ENCODE measurements at places on chromosomes 2 and 18.

DNA sequence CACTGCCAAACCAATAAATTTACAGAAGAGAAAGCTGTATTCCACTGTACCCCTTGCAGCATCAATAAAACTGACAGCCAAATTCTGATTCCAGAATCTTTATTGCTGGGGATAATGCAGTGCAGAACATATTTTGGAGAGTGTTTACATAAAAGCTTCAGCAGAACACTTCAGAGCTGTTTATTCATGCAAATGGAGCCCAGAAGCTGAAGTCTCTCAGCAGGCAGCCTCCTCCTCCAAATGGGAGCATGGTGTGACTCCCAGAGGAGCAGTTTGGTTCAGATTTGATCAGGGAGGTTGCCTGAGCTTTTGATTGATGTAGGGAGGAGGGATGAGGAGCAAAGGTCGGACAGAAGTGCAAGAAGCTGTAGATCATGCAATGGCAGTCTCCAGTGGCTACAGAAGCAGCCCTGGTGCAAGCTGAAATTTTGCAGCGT, 22.4 kb downstream of the LHCGR start:
- DNase-seq = no peak

DNA sequence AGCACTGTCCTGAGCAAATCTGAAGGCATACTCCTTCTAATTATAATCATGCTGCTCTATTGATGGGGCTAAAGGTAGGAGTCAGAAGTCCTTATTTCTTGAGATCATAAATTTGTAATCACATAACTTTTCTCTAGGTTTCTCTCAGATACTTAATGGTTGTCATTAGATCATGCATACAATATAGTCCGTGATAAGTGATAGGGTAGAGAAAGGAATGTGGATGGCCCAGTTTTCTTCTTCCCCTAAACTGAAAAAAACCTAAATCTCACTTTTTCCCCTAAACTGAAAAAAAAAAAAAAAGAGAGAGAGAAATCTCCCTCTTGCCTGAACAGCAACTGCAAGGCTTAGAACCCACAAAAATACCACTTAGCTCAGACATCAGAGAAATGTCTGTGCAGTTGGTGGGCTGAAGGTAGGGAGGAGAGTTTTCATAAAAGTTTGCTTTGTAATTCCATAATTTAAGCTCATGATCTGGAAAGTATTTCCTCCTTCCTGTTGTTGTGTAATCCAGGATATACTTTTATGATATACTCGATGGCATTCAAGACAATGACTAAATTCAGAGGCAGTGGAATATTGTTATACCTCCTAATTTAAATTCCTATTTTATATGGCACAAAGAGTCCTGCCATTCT, 79.3 kb upstream of the ITPRID2 start:
- peak; percentile 34 for DNase-seq

- no peak for DNase-seq
Measured at GRCh38 chr18:21393986-21394385, 152.0 kb downstream of the GREB1L start.

DNA sequence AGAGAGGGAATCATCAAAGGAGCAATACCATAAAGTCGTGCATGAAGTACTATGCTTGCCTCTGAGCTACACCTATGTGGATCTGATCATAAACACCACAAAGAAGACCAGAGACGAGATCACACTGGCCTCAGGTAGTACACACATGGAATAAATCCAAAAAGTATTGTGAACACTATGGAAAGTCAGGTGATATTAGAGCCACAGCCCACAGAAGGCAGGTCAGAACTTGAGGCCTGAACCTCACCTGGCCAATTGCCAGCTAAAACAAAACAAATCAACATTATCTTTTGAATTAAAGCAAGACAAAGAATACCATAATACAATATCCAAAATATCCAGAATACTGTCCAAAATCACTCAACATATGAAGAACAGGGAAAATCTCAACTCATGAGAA, 371.1 kb downstream of the NCKAP5 start:
- no peak for DNase-seq

DNA sequence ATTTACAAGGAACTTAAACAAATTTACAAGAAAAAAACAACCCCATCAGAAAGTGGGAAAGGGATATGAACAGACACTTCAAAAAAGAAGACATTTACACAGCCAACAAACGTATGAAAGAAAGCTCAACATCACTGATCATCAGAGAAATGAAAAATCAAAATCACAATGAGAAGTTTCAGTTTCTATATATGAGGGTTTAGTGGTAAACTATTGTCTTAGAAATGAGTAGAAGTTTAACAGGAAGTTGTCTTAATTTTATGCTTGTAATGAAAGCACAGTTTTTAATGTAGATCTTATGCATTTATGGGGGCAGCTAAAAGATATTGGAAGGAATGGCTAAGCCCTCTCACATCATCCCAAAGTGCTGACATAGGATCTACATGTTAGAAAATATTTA, 325.4 kb downstream of the ERBB4 start:
- no peak for DNase-seq

DNA sequence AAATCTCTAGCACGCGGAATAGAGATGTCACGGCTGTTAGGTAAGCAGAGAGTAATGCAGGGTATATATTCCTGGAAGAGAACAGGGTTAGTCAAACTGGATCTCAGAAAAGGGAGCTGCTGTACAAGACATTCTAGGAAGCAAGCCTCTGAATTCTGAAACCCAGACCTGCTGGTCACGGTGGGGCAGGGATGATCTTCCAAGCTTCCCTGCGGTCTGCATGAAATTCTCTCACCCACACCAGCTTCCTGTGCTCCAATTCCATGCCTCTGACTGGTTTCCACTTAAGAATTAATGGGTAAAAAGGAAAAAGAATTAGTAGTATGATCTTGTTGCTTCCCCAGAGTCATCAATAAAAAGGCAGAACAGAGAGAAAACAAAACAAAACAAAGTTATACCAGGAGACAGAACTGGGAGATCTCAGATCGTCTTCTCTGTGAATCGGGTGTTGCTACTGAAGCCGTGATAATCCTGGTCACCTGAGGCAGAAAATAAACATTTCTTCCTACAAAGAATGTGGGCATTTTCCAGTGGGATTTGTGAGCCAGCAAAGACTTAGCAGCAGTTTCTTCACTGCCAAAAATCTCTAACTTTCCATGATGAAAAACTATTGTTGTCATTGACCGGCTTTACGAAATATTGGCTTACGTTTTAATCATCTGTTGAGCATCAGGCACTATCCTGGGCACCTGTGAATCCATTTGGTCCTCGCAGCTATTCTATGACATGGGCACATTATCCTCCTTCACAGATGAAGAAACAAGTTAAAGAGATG, 5.3 kb upstream of the CYP27C1 start:
- peak; percentile 72 for DNase-seq

DNA sequence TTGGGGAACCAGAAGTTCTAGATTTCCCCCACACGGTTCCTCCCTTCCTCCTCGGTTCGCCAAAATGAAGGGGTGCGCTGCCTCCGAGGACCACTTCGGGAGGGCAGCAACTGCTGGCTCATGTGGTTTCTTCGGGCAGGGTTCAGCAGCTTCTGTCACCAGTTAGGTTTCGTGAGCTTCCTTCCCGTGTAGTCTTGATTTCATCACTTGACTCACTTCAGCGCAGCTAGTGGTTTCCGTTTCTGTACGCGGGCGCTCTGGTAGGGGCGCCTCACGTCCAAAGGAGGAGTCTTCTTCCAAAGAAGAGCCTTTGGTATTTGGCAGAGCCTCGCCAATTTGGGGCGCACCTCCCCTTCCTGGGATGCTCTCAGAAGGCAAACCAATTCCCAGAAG, 485 bp upstream of the GALNT3 start:
- DNase-seq = peak; percentile 45

GRCh38 chr2:126637386-126637785, 18.6 kb upstream of the GYPC start:
- DNase-seq = no peak

- DNase-seq = no peak
Measured at GRCh38 chr2:231204581-231204980, 6.2 kb downstream of the ARMC9 start.

GRCh38 chr2:223668302-223668998, 66.3 kb upstream of the SCG2 start:
- DNase-seq = peak; percentile 71

GRCh38 chr2:23838581-23838980, 88.3 kb downstream of the ATAD2B start:
- no peak for DNase-seq

- DNase-seq = no peak
Measured at GRCh38 chr2:23622466-23622865, 237.5 kb downstream of the KLHL29 start.

GRCh38 chr2:230166557-230167170, 53.1 kb downstream of the SP110 start:
- no peak for DNase-seq

- DNase-seq = no peak
Measured at GRCh38 chr2:204251998-204252376, 293.3 kb upstream of the PARD3B start.

GRCh38 chr2:61356261-61356957, 114.5 kb downstream of the USP34 start:
- DNase-seq = peak; percentile 50

- no peak for DNase-seq
Measured at GRCh38 chr2:119112230-119112629, 46.3 kb downstream of the C1QL2 start.

DNA sequence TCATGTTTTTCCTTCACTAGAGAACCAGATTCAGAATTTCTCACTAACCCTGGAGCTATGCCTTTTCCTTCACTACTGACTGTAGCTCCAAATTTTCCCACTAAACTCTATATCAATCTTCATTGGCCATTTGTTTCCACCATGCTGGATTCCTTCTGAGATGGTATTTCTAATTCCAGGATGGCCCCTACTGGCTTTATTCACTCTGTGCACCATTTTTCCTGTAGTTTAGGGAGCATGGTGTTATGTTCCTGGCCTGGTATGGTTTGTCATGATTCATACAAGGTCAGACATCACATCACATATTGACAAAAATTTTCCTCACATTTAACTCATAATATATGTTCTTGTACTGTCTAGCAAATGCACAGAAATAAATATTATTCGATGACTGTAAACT, 229.2 kb upstream of the TFPI start:
- DNase-seq = no peak

- DNase-seq = no peak
Measured at GRCh38 chr2:239268082-239268481, 132.7 kb downstream of the HDAC4 start.

DNA sequence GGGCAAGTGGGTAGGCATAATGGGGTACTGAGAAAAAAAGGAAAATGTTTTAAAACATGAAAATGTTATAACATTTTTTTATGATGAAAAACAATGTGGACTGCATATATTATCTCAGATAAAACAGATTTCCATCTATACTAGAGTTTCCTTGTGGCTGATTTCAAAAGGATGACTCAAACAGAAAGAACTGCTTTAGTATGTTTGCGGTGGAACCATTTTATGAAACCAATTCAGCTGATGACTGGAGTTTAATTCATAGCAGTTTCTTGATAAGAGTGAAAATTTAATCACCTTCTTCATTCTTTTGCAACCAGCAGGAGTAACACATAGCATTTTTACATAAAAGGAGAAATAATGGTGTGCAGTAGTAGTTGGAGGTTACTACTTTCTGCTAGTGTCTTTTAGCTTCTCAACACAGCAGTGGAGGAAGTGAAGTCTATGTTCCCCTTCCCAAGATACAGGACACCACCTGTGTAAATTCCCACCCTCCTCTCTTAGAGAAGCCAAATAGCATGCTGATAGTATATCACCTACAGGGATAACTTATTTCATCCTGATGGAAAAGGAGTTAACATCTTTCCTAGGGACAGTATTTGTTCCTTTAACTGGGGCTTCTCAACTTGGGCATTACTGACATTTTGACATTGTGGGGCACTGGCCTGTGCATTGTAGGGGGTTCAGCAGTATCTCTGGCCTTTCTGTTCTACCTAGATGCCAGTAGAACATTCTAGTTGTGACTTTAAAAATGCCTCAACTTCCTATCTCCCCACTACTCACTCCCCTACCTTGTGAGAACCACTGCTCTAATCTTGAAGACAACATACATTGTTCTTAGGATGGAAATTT, 29.9 kb downstream of the PELI1 start:
- DNase-seq = peak; percentile 81

GRCh38 chr2:41736586-41736985, 311.2 kb upstream of the PKDCC start:
- no peak for DNase-seq

DNA sequence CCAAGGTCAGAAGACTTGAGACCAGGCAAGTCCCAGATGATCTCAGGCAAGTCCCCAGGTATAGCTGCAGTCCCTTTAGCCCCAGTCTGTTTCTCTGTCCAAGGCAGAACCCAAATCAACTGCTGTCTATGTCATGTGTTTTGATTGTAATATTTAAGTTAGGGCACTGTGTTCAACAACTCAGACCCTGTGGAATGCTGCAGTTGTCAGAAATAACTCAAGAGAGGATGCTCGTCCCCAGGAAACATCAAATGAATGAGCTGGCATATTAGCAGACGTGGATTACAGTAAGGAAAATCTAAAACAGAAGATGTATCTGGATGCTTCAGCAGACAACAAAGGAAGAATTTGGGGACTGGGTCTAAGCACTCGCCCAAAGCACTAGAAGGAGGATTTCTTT, 70.1 kb downstream of the BCL11A start:
- DNase-seq = peak; percentile 80

DNA sequence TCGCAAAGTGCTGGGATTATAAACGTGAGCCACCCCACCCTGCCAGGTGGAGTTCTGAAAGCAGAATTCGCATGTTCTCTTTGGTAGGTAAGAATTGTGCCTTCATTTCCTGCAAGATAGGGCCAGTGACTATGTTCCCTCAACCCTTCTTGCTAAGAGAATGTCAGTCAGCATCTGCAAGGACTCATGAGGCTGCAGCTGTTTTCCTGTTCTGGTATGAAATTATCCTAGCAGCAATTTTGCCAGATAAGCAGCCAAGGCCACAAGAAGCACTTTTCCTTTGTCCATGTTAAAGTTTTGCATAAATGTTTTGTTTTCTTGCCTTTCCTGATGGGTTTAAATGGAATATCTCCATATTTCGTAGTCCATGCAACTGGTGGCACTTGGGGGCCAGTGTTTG, 6.8 kb upstream of the ARHGAP28 start:
- no peak for DNase-seq

DNA sequence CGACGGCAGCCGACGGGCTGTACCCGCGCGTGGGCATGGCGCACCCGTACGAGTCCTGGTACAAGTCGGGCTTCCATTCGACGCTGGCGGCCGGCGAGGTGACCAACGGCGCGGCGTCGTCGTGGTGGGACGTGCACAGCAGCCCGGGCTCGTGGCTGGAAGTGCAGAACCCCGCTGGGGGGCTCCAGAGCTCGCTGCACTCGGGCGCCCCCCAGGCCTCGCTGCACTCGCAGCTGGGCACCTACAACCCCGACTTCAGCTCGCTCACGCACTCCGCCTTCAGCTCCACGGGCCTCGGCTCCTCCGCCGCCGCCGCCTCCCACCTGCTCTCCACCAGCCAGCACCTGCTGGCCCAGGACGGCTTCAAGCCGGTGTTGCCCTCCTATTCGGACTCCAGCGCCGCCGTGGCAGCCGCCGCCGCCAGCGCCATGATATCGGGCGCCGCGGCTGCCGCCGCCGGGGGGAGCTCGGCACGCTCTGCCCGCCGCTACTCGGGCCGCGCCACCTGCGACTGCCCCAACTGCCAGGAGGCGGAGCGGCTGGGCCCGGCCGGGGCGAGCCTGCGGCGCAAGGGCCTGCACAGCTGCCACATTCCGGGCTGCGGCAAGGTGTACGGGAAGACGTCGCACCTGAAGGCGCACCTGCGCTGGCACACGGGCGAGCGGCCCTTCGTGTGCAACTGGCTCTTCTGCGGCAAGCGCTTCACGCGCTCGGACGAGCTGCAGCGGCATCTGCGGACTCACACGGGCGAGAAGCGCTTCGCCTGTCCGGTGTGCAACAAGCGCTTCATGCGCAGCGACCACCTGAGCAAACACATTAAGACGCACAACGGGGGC, 2.0 kb downstream of the SP9 start:
- no peak for DNase-seq
